ENCODE measurements at places on chromosomes 6 and 20. TPM values are rescaled to one million over a fixed set of nuclear protein-coding genes. Genes with fewer than 3 reads are reported as not detected.
A peak's percentile ranks its signal among the peaks of the same experiment; 100 is the strongest.

GRCh38 chr6:121619987-121620740, 184.7 kb downstream of the GJA1 start:
- DNase-seq = no peak

WFDC12 gene
- polyA plus RNA-seq = 1.8 TPM

DNA sequence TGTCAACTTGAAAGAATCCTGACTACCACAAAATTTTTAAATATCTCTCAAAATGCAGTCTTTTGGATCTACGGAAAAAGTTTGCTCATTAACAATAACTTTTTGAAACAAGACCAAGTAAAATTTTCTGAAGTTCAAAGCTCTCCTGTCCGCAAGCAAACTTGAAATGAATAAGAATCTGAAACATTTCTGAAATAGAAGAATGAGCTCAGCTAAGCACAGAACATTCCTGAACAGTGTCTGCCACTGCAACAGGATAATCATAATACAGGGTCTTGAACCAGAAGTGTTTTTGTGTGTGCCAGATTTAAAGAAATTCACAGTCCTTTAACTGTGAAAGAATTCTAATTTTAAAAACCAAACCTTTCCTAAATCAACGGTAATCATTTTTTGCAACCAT, 49.1 kb upstream of the TASP1 start:
- no peak for DNase-seq

DNA sequence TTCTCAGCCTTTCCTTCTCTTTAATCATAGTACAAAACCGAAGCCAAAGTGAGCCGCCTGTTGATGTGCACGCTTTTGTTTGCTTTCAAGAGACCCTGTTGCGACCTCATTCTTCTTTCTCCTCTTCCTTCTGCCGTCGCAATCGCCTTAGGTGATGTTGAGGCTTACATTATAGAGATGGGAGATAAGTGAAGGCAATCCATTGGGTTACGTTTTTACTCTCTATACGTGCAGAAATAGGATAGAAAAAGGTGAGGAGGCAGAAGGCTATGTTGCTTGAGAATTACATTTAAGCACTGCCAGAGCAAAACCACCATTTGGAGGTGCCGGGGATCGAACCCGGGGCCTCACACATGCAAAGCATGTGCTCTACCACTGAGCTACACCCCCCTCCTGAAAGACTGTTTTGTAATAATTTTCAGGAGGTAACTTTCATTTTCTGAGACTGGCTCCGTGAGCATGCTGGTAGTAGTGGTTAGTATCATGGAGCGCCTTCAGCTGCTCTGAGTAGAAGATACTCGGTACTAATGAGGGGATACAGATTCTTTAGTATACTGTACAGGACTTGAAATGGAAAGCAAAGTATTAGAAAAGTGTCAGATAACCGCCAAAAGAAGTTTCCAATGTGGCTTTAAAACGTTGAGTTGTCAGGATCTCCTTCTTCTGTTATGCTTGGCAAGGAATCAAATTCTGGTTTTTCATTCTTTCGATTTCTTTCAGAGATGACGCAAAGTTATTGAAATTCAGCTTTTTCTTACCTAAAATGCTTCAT, 165.6 kb downstream of the TRIM27 start:
- DNase-seq = peak; percentile 78

DNA sequence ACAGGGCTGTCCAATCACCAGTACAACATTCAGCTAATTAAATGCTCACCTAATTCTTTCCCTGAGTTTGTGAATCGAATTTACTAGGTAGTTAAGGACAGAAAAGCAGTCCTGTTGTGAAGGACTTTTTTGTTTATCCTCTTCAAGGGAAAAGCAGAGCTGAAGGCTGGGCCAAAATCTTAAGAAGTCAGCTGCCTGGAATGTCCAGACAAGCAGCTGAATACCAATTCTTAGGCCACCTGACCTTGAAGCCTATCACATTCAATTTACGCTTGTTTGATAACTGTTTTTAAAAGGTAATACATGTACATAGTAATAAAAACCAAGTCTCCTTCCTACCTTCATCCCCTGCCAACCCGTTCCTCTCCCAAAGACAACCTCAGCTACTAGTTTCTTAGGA, 56.4 kb downstream of the UQCC1 start:
- no peak for DNase-seq

DNA sequence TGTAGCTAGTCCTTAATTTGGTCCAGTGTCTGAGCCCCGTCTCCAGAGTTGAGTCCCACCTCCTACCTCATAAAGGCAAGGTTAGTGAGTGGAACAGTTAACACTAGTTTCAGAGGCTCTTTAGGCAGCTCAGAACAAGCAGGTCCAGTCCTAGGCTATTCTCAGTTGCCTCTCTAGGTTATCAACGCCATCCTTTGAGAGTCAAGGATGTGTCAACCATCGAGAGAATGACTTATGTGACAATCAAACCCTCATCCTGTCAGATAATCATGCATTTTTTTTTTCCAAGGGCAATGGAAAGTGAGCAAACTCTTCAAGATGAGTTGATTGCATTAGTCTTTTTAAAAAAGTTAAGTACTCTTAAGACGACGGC, 64.0 kb upstream of the TXNDC5 start:
- no peak for DNase-seq

PPP1R3D gene
- 2.8 TPM for polyA plus RNA-seq

DNA sequence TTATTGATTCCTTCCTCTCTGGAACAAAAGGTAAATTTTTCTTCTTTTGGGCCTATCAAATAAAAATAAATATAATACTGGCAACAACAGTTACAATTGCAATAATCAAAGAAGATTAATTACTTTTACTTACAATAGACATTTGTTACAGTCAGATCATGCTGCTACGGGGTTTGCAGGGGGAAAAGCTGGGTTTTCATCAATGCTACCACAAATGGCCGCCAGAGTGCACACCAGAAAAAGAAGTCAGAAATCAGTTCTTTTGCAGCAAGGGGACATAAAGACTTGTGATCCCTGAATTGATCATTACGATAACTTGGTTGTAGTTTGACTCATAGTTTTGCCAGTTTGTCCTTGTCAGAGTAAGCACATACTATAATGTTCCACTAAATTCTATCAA, 714.5 kb upstream of the EYS start:
- no peak for DNase-seq

- DNase-seq = no peak
These were observed 121.6 kb upstream of the ECI2 start for GRCh38 chr6:4256969-4257368.

IL20RA gene
- 1.3 TPM for polyA plus RNA-seq

DNA sequence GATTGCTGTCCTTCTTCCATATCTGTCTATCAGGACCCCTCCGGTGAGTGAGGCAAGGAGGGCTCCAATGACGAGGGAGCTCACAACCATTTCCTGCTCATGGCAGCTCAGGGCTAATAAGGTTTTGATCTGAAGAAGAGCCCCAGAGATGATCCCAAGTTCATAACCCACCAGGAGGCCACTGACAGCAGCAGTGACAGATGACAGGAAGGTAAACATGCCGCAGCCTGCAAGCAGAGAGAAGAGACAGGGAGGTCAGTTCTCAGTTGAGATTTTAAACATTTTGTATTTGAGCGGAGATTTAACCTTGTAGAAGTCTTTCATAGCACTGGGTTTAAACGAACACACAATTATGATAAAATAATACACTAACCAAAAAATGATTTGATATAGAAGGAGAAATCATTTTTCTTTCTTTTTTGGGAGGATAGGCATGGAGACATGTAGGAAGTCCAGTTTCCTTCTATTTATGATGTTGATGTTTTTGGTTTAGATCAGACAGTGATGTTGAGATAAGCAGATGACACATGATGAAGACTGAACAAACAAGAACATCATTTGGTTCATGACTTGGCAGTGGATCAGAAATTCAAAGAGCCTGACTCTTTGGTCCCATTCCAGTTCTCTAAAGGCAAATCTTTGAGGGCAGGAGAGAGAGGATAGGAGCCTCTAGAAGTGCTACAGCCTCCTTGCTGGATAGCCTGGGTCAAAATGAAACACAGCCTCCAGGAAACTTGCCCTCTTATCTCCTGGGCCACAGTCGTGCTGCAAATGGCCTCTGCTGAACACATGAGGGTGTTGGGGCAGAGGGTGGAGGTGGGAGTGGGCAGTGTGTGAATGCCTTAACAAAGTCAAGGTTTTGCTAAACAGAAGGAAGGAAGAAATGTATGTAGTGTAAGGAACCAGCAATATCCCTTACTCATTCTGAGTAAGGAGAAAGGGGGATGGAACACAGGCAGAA, 22.6 kb downstream of the SLC2A12 start:
- no peak for DNase-seq

DNA sequence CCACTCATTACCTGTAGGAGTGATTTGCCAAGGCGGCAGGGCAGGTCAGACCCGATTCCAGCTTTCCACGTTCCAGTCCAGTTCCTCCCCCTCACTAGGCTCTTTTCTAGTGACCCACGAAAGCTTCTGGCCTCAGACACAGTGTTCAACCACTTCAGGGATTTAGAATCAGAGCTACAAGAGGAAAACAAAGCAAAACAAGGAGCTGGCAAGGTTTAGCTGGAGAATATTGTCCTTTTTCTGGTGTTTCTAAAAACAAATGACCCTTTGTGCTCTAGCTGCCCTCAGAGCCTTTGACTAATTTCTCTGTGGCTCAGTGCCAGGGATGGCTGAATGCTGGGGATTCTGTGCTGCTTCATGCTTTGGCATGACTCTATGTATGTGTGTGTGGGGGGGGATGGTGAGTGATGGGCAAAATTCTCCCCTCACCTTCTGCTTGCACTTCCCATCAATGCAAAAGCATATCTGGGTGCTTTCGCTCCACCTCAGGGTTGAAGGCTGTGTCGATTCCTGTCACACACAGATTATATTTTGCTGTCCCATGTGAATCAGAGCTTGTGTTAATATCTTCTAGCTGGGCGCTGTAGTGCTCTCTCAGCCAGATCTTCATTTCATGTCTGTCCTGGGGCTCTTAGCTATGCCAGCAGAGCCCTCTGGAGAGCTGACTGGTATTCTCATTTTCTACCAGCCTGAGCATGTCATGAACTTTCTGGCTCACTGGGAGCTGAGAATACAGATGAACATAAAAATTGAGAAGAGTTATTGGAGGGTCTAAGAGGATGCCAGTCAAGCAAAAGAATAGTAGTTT, 19.3 kb upstream of the NEDD9 start:
- no peak for DNase-seq

PSMB8 gene
- polyA plus RNA-seq = 63.4 TPM

GRCh38 chr20:49572857-49573256, 4.9 kb upstream of the PTGIS start:
- no peak for DNase-seq

CTAGE9 gene
- polyA plus RNA-seq = not detected

PRSS35 gene
- polyA plus RNA-seq = 0.04 TPM

DNA sequence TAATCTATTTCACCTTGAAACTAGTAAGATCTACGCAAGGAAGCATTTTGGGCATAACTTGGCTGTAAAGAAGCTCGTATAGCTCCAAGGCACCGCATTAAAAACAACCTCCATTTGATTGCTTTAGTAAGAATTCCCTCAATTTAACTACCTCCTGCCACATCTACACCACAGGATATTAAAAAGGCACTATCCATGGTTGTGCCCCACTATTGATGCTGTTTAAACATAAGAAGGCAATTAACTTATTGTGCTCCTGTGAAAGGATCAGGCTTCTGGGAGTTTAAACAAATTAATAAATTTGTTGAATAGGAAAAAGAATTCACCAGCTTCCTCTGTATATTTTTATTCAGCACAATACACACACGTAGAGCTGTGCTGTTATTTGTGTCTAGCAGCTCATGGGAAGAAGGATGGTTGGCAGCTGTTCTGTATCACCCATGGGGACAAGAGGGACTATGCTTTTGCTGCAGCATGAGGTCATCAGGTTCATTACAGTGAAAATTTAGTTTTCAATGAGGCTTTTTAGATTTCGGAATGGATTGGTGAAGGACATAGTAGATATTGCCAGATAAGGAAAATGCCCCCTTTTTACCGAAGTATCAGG, 513.3 kb downstream of the HAO1 start:
- no peak for DNase-seq

- no peak for DNase-seq
These were observed 47.0 kb downstream of the BCAS1 start for GRCh38 chr20:54023406-54023805.

GRCh38 chr6:78599526-78599925, 267.8 kb upstream of the IRAK1BP1 start:
- peak; percentile 38 for DNase-seq
